NCI-H2081 treated with DMSO at 0.1 percent for 48 hours (cell line): ENCODE measurements at places on chromosomes 16 and 17.

- DNase-seq, result no peak
Measured at GRCh38 chr17:2707721-2708584, 3.6 kb downstream of the CLUH start.

GRCh38 chr16:20803192-20803560 is 3.1 kb downstream of the ERI2 start:
- DNase-seq, result no peak

- DNase-seq, result no peak
Measured at GRCh38 chr16:80250381-80250780, 290.4 kb upstream of the DYNLRB2 start.

DNA sequence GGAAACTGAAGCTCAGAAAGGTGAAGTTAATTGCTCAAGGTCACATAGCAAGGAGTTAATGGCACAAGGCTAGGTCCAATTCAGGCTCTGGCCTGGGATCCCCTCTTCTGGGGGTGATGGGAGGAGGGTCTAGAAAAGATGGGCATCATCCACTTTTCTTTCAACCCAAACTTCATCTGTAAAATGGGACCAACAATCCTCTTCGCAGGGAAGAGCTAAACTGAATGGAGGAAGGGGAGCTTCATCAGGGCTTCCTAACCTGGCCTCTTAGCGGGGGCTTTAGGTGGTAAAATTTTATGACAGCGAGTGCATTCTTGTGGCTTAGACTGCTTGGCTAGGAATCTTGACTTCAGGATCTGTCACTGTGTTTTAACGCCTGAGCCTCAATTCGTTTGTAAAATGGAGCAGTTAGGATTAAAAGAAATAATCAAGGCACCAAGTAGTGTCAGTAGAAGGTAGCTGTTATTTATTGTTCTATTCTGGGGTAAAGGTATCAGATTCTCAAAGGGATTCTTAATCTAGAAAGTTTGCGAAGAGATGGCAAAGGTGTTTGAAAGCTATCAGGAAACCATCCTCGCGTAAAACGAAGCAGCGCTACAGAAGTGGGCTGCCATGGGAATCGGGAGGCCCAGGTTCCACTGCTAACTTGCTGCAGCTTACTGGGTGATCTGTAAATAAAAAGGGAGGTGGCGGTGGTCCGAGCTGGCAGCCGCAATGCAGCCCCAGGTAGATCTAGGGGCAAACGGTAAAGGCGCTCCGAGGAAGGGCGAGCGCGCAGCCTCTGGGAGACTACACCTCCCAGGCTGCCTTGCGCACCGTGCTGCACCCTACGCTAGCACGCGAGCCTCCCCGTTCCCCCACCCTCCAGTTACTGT is 1.5 kb upstream of the SRCAP start:
- peak; percentile 61 for DNase-seq

GRCh38 chr16:17320009-17320408 is 150.8 kb downstream of the XYLT1 start:
- DNase-seq, result no peak

GRCh38 chr16:28316054-28316453 is 23.7 kb downstream of the SBK1 start:
- DNase-seq, result no peak

- no peak for DNase-seq
Measured at GRCh38 chr17:57331423-57331822, 75.1 kb downstream of the MSI2 start.

DNA sequence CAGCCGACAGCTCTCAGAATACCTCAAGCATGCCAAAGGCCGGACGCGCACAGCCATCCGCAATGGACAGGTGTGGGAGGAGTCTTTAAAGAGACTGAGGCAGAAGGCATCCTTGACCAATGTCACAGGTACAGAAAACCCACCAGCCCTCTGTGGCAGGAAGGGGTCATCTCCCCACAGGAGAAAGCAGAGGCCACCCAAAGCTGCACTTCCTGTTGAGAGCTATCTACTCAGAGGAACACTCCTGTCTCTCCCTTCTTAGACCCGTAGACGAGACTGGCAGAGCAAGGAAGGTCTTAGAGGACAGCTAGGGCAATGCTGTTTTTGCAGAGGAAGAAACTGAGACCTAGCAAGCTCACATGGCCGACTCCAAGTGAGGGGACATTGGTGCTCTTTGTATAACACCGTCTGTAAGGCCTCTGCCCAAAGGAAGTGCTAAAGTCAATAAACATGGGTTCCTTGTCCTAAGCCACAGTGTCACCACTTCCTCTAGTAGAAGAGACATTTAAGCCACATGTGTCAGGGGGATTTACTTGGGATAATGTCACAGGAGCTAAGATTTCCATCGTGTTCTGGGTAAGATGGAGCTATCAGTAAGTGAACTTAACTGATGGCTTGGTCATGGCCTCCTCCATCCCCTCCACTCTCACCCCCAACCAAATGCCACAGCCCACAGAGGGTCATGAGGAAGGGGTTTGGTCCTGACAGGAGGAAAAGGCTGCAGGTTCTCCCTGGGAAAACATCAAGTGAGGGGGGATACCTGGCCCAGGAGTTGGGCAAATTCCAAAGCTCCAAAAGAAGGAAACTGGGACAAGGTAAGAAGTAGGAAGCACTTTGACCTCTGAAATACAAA is 9.4 kb downstream of the LPO start:
- no peak for DNase-seq

DNA sequence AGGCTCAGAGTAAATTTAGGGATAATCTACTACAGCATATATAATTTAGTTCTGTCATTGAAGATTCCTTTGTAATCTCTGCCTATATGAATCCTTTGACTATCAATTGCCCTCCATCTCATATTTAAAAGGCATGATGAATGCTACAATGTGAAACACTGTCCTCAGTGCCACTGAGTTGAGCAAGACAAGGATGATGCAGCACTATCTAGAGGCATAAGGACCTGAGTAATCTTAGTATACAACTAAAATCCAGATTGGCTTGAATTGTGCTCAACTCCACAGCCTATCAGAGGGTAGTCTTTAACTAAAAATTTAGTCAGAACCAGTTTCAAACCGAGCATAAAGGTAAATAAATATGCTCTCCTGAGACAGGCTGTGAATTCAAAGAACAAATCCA is 11.6 kb upstream of the STRADA start:
- DNase-seq, result no peak
